ENCODE measurements at places on chromosomes 1 and 21. TPM values are rescaled to one million over a fixed set of nuclear protein-coding genes. Genes with fewer than 3 reads are reported as not detected.

The USH2A gene
- total RNA-seq = 48.3 TPM

The CLDN14 gene
- total RNA-seq = not detected

The SLC25A34 gene
- total RNA-seq = 3.4 TPM

The RNF186 gene
- not detected for total RNA-seq

The ATPAF1 gene
- 60.7 TPM for total RNA-seq

The HTR6 gene
- total RNA-seq = not detected

The RCSD1 gene
- 10.9 TPM for total RNA-seq

The TRPM2 gene
- total RNA-seq = 3.0 TPM

The SYPL2 gene
- total RNA-seq = 5.3 TPM

The FTCD gene
- total RNA-seq = 1.1 TPM

The HAO2 gene
- total RNA-seq = not detected

The COL24A1 gene
- total RNA-seq = 6.9 TPM

The RYR2 gene
- 7.6 TPM for total RNA-seq

The RRP1B gene
- total RNA-seq = 29.2 TPM

The ALX3 gene
- 2.5 TPM for total RNA-seq

The ZNF683 gene
- total RNA-seq = not detected

The FALEC gene
- not detected for total RNA-seq

The RIPPLY3 gene
- total RNA-seq = 0.60 TPM

The F5 gene
- 11.3 TPM for total RNA-seq

The RGS4 gene
- total RNA-seq = 24.2 TPM

The HAPLN2 gene
- total RNA-seq = not detected

The CDCP2 gene
- not detected for total RNA-seq

The KCNK1 gene
- total RNA-seq = 8.7 TPM

The FAM72A gene
- total RNA-seq = 3.8 TPM

The IFI44 gene
- 23.2 TPM for total RNA-seq

The FAM72C gene
- 0.77 TPM for total RNA-seq

The NUDT4B gene
- total RNA-seq = 33.9 TPM

The RHBG gene
- total RNA-seq = not detected

The KCNC4 gene
- total RNA-seq = 15.0 TPM

The KRTAP13-2 gene
- total RNA-seq = not detected

The TMEM59 gene
- total RNA-seq = 174 TPM

The PAQR6 gene
- total RNA-seq = 4.6 TPM

The BGLAP gene
- total RNA-seq = 1.5 TPM

The CFHR1 gene
- total RNA-seq = not detected

The SV2A gene
- 38.3 TPM for total RNA-seq

The MTF1 gene
- total RNA-seq = 5.7 TPM
